ENCODE measurements at places on chromosomes 1 and 21.
A peak's percentile ranks its signal among the peaks of the same experiment; 100 is the strongest.

DNA sequence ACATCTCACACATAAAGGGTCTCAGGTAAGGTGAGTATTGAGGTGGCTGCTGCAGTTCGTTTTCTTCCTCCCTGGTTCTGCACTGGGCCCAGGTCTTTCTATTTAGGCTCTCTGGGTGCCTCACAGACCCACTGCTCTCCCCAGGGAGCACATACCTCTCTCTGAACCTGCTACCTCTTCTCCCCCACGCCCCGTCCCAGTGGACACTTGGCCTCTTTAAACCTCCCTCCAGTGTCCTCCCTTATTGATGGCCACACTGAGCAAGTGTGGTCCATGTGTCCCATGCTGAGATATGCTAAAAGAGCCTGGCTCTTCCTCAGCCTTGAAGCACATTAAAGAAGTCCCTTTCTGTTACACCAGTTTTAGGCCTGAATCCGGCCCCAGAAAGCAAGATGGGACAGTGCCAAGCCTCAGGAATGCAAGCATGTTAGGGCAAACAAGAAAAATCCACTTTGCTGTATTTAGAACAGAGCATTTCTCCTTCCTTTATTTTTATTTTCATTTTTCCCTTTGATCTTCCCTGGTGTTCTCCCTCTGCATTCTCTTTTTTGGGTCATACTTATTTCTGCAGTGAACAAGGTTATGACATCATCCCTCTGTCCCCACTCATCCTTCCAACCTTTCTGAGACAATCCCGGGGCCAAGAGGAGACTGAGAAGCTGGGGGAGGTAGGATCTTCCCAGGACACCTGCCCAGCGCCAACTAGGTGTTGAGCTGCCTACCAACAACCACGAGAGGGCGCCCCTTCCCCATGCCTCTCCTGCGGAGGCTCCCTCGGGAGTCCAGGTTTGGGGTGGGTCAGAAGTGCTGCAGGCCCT, 5.0 kb upstream of the CHI3L2 start:
- peak; percentile 23 for DNase-seq

GRCh38 chr1:116927049-116927798, 17.5 kb downstream of the PTGFRN start:
- no peak for DNase-seq

DNA sequence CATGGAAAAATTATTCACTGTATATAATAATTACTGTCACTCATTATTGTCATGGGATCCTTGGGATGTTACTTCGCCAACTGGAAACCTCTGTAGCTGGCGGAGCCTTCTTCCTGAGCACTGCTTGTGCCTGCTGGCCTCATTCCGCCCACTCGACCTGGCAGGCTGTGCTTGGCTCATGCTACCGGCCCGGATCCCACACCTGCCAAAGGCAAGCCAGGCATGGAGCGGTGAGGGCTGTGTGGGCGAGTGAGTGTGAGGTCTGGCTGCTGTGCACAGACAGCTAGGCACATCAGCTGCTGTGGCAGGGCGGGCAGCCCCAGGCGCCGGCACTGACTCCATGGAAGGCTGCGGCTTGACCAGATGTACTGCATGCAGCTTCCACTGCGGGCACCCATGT, 78.4 kb downstream of the DISP1 start:
- no peak for DNase-seq

DNA sequence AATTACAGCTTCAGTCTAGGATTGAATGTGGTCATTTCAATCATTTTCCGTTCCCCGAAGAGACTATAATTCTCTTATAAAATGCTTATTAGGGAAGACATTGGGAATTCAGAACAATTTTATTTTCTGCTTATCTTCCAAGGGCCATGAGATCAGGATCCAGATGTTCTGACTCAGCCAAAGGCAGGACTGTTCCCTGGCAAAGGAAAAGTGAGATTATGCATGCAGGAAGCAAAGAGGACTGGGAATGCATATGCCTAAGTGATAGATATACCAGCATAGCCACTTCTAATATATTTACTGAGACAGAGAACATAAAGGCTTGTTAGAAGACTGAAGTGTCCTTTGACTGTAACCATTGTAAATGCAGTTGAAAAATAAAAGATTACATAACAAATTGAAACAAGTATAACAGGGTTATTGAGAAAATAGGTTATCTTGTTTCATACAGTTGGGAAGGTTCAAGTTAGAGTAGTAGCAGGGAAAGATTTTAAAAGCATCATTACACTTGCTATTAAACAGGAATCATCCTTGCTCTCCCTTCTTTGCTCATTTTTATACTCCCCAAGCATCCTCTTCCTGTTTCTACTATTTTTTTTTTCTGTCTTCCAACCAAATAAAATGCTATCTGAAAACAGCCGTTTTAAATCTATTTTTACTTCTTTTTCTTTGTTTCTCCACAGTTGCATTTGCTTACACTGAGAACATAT, 439.6 kb upstream of the ADAMTS5 start:
- DNase-seq = no peak

GRCh38 chr1:94332516-94332915, 85.7 kb upstream of the ABCD3 start:
- no peak for DNase-seq

DNA sequence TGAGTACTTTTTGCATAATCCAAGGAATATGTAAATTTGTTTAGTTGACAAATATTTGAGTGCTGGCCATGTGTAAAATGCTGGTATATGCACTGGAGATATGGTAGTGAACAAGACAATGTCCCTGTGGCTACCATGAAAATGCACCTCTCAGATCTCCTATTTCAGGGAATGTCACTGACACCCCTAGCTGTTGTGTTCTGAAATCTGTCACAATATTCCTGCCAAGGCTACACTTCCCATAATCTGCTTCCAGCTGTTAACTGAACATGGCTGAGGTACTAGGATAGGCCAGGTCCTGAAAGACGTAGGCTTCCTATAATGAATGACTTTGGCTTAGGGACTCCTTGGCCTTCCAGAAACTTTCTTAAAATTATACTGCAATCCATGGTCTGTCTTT, 197.8 kb downstream of the ZNF648 start:
- no peak for DNase-seq

DNA sequence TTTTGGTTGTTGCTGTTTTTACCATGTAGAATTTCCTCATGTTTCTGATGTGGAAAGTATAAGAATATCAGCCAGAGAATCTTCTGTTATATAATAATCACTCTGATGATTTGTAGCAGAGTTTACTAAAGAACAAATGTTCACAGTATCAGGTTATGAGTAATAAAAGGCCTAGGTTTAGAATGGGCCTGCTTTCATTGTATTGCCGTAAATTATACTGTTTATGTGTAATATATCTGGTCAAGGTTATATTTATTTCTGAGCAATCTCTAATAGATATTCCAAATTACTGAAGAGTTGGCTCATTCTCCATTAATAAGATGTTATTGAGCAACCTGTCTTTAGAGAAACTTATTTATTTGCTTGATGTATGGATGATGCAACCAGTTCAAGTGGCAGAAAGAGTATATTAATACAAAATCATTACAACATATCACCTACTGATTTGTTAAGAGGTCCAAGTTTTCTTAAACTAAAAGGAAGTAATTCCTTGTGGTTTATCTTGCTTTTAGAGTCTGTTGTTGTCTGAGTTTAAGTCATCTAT, 649.4 kb upstream of the CXADR start:
- DNase-seq = no peak

- DNase-seq = peak; percentile 62
These were observed 119.7 kb downstream of the ZNF326 start for GRCh38 chr1:90114521-90115141.

DNA sequence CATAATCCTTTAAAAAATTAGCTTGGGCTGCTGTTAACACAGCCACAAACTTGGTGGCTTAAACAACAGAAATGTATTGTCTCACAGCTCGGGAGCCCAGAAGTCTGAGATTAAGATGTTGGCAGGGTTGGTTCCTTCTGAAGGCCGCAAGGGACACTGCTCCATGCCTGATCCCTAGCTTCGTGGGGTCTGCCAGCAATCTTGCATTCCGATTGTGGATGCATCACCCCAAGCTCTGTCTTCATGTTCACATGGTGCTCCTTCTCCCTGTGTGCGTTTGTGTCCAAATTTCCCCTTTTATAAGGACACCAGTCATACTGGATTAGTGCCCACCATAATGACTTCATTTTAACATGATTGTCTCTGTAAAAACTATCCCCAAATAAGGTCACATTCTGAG, 5.0 kb upstream of the HHIPL2 start:
- no peak for DNase-seq

GRCh38 chr1:18658831-18659230, 28.2 kb downstream of the PAX7 start:
- no peak for DNase-seq

DNA sequence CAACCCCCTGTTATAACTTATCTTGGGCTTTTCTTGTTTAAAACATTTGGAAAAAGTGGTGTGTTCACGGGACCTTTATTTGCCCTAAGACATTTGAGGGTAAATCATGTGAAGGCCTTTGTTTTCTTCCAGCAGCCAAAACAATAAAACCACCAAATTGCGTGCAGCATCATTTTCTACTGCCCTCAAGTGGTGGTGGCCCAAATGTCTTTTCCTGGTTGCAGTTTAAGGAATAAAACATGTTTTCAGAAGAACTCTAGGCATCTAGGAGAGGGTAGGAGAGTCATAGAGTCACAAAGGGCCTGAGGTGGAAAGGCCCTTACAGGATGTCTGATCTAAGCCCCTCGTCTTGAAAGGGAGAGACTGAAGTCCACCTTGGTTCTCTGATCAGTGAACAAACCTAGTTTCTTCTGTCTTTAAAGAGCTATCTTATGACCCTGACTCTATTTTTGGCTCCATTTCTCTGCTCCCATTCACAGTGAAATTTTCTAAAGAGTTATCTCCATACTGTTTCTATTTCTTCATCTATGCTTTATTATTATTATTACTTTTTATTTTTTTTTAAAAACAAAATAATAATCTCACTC, 16.0 kb upstream of the EPS15 start:
- DNase-seq = peak; percentile 61

DNA sequence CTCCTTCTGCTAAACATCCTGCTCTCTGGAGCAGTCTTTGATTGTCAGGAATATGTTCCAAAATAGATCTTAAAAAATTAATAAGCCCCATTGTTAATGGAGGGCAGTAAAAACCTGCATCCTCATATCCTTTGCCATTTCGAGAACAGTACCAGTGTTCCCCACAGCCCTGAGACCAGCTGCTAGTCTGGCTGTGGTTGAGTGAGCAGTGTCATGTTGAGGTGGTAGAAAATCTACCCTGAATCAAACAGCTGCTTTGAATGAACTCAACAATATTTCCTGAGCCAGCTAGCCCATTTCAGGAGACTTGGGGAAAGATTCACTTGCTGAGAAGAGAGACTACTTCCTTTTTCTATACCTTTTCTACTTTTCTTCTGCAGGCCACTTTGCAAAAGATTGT, 24.4 kb downstream of the FABP3 start:
- no peak for DNase-seq

DNA sequence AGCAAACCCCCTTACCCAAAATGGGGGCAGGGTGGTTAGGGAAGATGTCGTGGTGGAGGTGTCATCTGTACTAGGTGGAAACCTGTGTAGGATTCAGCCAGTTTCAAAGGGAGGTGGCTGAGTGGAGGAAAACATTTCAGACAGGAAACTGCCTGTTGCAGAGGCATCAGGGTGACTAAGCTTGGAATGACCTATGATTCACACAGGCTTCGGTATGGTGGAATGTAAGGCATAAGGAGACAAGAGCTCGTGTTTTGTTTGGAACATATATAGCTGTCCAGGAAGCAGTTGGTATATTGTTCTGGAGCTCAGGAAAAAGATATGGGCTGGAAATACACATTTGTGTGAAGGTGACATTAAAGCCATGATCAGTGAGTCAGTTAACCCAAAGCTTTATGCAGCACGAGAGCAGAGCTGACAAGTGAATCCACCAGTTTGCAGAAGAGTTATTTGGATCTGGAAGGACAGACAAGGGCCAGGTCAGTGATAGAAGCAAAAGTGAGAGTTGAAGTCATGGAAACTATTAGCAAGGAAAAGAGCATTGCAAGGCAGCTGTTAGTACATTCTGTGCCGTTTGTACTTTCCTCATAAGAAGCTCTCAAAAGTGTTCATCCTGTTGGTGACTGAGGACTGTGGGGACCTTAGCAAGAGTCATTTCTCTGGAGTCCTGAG, 12.2 kb downstream of the UTP25 start:
- no peak for DNase-seq

GRCh38 chr1:241714321-241715218, 62.5 kb downstream of the WDR64 start:
- DNase-seq = no peak

DNA sequence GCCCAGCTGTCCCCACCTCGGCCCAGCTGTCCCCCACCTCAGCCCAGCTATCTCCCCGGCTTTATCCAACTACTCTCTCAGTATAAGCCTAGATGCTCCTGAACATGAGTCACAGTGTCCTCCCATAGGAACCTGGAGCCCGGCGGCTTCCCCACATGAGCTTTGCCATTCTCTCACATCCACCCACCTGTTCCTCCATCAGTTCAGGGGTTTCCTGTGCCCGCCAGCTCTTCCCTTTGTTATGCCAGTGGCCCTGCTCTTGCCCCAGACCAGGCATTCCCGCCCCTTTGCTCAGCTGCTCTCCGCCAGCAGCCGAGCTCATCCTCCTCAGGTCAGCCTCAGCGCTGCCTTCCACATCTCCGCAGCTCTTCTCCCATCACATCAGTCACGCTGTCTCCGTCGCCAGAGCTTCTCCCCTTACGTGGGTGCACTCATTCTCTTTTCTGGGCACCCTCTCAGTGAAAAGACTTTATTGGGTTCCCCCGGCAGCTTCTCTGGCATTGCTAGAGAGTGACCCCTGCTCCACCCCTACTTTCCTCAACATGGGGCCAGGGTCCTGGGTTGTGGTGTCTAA, 89.5 kb upstream of the CSF3R start:
- no peak for DNase-seq

DNA sequence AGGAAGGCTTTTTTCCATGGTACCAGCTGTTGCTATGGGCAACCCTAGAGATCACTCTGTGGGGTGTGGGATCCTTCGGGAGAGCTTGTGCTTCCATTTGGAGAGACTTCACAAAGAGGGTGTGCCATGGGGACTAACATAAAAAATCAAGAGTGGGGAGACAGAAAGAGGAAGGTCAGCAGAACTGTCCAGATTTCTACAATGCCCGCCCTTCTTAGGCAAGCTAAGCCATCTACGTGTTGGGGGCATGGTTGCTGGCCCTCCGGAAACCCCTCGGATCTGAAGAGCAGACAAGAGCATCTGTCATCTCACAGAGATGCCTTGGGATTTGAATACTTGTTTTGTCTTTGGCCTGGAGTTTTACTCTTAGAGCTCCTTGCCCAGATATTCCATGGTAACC, 83.9 kb upstream of the ZNF648 start:
- no peak for DNase-seq

DNA sequence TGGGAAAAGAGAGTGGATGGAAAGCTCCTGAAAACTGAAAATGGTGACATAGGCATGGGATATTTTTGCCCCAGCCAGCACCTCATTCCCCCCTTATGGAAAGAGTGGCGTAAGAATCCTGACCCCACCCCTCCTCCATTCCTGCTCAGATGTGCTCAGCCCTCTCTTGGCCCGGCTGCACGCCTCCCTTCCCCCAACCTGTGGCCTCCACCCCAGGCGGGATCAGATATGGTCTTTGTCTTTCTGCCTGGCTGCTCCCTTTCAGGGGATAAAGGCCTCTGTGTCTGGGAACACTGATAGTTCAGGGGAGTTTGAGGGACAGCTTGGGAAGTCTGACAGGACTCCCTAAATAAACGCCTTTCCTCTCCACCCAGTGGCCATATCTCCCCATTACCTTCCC, 49.8 kb downstream of the KIRREL1 start:
- no peak for DNase-seq
